H54 (cell line): ENCODE measurements at places on chromosomes 11 and 22.

DNA sequence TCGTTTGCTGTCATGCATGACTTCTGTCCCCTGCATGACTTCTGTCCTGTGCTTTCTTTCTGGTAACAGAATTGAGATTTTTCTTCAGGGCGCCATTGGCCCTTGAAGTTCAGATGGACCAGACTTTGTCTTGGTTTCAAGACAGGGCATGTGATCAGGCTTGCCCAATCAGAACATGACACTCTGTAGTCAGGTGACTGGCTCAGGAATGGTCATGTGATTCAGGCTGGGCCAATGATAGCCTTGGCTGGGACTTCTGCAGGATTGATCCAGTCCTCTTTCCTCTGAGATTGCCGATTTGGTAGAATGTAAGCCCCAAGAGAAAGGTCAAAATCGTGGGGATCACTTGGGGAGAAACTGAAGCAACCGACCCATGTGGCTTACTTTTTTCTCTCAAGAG is 90.5 kb upstream of the ALX4 start:
- peak; percentile 26 for DNase-seq

- no peak for DNase-seq
Observed at GRCh38 chr11:68933605-68934320, 30.1 kb downstream of the IGHMBP2 start.

DNA sequence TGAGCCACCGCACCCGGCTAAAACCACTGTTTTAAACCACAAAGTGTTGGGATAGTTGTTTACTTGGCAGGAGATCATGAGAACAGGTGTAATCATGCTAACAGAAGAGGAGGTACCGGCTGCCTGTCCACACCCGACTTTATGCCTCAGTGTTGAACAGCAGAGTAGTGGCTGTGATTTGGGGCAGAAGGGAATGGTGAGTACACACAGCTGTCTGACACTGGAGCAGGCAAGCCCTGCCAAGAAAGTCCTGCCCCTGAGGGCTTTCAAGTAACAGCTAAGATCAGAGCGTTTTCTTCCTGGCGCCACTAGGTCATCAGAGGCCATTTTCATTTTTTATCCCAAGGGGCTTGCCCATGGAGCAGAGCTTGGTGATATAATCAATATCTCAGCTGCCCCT is 8.1 kb downstream of the CDKN1C start:
- DNase-seq: no peak

DNA sequence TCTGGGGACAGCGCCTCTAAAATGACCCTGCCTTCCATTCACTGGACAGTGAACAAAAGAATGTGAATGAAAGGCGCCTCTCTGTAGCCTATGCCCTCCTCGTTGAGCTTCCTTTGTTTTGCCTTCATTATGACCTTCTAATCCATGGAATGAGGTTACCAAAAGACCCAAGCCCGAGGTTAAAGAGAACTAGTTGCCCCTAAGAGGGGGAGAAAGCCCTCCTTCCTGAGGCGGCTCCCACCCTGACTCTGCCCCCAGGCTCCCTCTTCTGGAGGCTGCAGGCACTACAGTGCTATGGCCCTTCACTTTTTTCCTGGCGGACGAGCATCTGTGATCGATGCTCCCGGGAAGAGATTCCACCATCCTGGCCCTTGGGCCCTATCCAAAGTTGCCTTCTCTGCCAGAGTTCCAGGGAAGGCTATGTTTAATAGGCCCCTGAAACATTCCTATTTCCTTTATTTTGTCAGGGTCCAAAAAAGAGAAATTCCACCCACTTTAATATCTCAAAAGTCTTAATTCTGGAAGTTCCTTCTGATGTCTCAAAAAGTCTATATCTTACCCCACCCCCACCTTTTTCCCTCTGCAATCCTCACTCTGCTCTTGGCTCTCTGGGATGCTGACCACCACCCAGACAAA is 147.3 kb downstream of the FEZ1 start:
- DNase-seq: peak; percentile 16

DNA sequence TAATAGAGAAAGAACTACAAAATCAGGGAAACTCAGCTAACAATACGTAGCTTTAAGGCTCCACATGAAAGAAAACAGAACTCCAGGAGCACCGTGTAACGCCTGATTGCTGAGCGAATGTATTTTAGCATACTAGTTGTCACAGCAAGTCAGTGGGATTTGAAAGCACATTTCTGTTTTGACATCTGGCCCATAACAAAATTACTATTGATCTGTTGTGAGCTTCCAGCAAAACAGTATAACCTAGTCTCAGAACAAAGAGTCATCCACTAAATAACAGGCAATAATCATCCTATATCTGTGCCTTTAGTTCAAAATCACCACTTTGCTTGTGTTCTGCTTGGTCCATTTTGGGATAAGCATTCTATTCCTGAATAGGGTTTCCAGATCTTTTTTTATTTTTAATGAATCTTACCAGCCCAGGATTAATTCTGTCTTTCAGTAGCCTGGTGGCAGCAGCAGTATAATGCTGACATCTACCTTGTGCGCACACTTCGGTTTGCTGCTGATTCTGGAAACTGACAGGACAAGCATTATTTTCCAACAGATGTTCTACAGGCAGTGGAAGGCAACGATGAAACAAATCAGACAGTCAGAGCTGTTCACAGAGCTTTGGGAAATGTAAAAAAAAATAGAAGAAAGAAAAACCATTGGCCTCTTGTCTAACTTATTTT is 66.2 kb downstream of the CADM1 start:
- no peak for DNase-seq

DNA sequence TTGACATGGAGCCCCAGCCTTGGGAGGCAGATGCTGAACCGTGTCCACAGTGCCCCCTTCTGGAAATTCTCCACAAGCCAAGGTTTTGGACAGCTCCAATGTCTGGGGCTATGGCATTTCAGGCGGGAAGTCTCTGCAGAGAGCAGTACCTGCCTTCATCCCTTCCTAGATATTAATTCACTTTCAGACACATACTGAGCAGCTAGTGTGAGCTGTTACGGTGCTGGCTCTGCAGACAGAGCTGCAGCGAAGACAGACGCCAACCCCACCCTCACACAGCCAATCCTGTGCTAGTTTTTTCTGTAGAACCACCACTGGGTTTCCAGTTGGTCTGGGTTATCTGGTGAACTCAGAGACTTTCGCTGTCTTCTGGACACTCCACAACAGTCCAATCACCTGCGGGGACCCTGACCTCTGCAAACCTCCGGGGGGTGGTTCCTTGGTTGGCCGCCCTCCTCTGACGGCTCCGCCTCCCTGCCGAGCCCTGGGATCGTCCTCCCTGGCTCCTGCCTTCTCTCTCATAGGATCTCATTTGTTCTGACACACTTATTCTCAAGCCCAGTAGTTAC is 9.1 kb downstream of the LMF2 start:
- peak; percentile 62 for DNase-seq

DNA sequence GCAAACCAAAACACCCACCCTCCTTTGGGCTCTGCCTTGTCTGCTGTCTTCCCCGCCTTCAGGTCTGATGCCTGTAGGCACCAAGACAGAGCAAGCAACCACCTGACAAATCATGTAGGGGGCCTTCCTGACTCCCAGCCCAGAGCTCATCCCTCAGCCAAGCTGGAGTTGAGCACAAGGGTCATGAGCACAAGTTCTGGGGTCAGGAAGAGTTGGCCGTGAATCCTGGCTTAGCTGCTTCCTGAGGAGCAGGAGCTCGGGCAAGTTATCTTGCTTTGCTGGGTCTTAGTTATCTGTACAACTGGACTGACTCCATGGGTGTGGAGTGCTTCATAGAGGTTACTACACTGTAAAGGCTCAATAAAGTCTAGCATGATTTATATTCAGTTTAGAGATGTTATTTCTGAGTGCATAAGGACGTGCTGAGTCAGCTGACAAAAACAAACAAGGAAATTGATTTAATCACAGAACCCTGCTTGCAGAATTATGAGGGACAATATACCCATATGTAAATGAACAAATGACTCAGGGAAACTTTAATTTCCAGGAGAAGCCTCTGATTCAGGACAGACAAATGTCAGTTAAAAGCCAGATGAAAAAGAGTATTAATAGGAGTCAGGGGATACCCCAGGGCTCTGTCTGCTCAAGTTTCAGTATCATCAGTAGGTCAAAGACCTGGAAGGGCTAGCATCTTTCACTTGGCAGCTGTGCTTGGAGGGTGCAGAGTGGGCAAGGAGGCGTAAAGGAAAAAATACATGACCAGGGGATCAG is 15.0 kb upstream of the APOA1 start:
- no peak for DNase-seq

- peak; percentile 43 for DNase-seq
Observed at GRCh38 chr22:36587289-36588154, 58.6 kb upstream of the EIF3D start.

- no peak for DNase-seq
Observed at GRCh38 chr11:118439646-118440045, 3.4 kb downstream of the KMT2A start.

DNA sequence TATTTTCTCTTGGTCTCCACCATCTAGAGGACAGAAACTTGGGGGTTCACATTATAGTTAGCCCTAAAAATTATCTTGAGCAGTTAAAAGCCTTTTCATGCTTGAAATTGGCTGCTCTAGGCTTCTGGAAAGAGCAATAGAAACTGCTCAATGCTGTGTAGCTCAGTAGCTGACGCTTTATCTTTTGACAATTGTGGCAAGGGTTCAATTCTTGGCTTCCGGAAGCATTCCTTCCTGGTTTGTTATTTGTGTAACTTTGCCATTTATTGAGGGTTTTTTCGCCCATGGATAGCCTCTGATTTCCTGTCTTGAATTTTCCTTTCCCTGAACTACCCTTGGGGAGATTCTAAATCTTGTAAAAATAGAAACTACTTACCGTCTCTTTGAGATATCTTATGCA is 10.3 kb upstream of the OR56A1 start:
- DNase-seq: no peak

DNA sequence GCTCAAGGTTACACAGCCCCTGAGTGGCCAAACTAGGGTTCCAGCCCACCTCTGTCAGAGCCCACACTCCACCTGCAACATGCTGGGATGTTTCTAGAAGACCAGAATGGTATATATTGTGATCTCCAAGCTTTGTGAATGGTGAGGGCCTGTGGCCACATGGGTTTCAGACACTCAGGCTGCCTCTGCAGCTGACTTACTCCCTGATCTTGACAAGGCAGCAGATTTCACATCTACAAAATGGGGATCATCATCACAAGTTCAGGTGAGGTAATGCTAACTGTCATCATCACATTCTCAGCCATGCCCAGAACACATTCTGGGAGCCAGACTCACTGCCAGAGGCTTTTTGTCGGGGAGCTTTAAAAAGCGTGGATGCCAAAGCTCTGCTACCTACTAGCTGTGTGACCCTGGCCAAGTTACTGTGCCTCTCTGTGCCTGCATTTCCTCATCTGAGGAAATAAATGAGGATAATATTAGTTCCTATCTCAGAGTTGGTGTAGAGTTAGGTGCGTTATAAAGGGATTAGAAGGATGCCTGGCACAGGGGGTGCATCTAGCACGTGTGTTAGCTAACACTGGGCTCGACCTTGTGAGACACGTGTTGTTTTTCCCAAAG is 24.9 kb upstream of the WNT11 start:
- DNase-seq: no peak

- no peak for DNase-seq
Observed at GRCh38 chr11:62504158-62504973, 42.2 kb downstream of the AHNAK start.

- no peak for DNase-seq
Observed at GRCh38 chr11:44727114-44727372, 281 bp downstream of the TSPAN18 start.

GRCh38 chr11:128790196-128790595 is 76.9 kb downstream of the KCNJ1 start:
- no peak for DNase-seq

DNA sequence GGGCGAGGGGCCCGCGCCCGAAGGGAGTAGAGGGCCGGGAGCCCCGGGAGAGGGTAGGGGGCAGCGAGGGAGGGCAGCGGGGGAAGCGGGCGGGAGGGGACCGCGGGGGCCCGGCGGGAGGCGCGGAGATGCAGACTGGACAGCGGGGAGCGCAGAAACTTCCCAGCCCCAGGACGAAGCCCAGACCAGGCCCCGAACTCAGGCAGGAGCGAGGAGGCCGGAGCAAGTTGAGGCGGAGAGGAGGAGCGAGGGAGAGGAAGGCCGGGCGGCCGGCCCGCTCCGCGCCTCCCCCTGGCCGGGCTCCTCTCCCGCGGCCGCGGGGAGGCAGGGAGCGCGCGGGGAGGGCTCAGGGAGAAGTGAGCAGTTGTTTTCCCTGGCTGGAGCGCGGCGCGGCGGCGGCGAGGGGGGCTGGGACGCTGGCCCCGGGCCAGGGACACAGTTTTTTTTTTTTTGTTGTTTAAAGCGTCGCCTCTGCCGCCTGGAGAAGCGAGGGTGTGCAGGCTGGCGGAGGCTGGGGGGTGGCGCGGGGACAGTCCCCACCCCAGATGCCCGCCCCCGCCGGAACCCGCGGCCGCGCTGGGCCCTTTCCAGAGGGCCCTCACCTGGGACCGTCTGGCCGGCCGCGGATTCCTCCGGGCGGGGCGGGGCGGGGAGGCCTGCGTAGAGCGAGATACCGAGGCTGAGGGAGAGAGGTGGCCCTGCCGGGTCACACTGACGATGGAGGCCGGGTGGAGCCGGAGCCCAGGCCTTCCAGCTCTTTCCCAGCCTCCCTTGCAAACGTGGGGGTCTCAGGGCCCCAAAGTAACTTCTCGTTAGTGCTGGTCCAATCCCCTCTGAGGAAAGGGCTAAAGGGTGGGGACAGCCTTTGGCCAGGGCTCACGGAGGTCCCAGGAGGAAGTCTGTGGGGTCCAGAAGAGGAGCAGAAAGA is at the start of gene LTBP3:
Gene LTBP3 (minus strand): TSS at position 358 of the 928 bp plus-strand sequence. CDS start 400 bp downstream, outside the sequence.
- DNase-seq: no peak

DNA sequence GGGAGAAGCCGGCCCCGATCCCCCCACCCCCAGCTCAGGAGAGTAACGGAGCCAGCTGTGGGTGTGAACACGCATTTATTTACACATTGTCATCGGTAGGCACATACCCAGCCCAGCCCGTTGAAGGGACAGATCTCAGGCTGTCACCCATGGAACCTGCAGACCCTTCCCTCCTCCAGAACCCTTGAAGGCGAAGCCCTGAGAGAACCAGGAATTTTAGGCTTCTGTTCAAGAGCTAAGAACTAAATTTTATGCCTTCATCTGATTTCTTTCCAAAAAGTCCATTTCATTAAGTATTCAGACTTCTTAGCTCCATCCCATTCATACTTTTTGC is 379 bp upstream of the BRMS1 start:
- DNase-seq: no peak

DNA sequence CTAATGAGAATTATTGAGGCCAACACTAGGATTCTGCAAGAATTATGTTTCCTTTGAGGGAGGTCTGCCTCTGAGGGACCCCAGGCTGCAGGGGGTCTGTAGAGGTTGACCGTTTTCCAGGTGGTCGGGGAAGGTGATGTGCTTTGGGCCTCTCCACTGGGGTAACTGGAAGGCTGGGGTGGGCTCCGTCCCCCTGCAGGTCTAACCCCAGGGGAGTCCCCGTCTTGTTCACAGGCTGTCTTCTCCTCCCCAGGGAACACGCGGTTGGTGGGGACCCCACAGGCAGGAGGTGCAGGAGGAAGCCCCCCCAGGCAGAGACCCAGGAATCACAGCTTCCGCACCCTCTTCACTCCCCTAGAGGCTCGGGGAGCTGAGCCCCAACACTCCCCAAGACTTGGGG is 726.4 kb downstream of the BRD1 start:
- no peak for DNase-seq

DNA sequence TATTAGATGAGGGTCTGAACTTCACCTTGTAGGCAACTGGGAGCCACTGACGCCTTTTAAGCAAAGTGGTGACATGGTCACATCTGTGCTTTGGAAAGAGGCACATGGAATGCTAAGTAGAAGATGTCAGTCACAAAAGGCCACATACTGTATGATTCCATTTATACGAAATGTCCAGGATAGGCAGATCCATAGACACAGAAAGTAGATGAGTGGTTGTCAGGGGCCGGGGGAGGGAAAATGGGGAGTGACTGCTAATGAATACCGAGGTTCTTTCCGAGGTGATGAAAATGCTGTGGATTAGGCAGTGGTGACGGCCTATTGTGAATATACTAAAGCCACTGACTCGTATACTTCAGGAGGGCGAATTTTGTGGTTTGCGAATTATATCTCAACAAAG is 20.6 kb downstream of the NECTIN1 start:
- DNase-seq: no peak
